ENCODE measurements at places on chromosomes 2 and 18.
A peak's percentile ranks its signal among the peaks of the same experiment; 100 is the strongest.

DNA sequence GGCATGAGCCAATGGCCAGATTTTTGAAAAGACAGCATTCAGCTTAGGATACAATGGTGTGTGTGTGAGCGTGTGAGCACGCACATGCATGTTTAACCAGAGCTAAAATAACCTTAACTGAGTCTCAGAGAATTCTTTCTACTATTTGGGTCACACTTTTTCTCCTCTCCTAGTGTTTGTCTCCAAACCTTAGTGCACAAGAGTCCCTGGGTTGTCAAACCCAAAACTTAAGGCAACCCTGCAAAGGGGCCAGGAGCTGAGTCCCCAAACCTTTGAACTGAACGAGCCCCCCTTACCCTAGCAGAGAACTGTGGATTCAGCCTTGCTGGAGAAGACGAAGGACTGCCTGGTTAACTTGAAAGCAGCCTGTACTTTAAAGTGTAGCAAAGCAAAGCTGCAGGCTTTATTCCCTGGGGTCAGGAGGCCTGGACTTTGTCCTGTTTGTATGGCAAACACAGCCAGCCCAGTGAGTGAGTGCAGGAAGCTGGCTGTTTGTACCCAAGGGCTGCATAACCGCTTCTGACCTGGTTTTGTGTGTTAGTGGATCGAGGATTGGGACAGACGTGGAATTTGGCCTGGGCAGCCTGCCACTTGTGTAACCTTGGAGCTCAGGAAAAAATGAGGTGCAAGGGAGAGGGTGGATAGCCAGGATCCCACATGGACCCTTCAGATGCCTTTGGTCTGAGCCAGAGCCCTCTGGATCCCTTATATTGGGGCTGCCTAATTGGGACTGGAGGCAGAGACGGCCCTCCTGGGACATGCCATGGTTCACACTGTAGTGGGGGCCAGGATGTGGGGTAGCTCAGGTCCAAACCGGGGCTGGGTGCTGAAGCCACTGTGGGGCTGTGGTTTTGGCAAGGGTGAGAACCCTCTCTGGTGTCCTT, 6.4 kb upstream of the PSMD1 start:
- no peak for DNase-seq

DNA sequence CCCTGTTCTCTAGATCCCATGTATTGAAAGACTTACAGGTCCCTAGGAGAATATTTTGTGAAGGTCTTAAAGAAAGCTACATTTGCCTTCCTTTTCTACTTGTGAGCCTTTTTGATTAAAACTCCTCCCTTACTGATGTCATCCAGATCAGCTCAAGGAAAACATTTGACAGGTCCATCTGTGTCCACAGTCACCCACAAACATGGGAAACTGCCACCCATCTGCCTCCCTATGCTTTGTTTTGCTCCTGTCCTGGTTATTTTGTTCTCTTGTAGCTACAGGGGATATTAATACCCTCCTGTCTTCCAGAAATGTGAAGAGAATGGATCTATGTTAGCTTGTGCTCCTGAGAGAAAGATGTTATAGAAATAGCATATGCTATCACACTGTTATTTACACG, 203.6 kb upstream of the GALNT5 start:
- DNase-seq = no peak

DNA sequence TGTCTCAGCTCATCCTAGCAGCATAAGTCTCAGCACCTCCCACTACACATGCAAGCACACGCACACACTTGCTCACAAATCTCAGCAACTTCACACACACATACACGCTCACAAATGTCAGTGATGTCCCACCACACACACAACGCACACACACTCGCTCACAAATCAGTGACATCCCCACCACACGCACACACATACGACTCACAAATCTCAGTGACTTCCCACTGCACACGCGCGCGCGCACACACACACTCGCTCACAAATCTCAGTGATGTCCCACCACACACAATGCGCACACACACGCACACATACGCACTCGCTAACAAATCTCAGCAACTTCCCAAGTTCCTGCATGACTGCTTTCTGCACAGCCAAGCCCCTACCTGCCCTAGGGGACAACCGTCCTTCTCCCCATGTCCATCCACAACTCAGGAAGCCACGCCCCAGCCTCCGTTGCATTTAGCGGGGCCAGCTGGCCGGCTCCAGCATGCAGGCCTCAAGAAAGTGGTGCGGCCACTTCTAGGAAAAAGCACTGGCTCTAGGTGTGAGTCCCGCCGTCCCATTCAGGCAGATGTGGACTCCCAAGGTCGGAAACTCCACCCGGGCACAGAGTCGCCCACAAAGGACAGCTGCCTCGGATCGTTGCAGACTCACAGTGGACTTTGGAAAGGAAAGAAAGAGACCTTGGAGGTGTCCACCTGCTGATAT, 180.1 kb upstream of the SALL3 start:
- DNase-seq = no peak

GRCh38 chr2:190679813-190680591, 31.1 kb downstream of the NAB1 start:
- peak; percentile 73 for DNase-seq

GRCh38 chr2:165827016-165827920, 33.2 kb upstream of the GALNT3 start:
- DNase-seq = no peak

DNA sequence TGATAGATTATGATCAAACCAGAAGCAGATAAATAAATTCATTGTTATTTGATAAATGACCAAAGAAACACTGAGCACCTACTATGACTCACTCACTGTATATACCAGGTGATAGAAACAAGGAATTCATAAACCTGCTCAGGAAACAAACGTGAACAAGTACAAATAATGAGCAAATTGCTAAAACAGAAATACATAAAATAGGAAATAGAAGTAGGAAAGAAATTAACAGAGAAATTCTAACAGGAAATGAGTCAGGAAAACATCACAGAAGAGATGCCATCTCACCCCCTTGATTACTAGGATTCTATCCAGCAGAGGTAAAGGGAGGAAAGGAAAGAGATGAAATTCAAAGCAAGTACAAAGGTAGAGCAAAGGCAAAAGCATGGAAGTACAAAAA, 31.3 kb downstream of the EXOC6B start:
- DNase-seq = no peak

GRCh38 chr2:60539140-60539539, 14.3 kb downstream of the BCL11A start:
- DNase-seq = no peak

DNA sequence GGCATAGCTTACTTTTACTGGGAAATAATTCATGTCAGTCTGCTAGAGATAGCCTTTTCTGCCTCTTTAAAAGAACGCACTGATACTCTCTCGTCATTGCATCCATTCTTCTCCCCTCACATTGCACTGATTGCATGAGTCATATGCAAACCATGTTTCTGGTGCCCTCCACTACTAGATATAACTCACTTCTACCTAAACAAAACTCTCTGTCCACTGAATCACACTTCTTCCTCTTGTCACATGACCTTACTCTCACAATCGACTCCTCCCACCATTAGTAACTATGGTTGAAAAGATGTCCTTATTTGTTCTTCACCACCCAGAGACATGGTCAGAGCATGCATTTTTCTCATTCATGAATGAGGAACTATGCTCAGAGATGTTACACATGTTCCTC, 158.0 kb downstream of the CSRNP3 start:
- DNase-seq = no peak

DNA sequence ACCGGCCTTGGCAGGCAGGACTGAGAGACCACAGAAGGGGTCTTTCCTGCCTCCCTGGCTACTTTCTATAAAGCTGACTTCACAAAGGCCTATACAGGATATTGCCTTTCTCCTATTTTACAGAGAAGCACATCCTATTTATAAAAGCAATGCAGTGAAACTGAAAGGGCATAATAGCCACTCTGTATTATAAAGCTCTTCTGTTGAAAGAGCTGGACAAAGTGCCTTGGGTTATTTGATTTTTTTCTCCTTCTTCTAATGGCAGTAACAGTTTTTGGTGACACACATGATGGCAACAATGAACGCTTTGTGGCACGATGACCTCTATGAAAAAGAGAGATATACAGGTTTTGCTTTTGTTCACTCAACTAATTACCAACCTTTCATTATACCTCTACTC, 281.1 kb downstream of the ZNF516 start:
- DNase-seq = no peak

DNA sequence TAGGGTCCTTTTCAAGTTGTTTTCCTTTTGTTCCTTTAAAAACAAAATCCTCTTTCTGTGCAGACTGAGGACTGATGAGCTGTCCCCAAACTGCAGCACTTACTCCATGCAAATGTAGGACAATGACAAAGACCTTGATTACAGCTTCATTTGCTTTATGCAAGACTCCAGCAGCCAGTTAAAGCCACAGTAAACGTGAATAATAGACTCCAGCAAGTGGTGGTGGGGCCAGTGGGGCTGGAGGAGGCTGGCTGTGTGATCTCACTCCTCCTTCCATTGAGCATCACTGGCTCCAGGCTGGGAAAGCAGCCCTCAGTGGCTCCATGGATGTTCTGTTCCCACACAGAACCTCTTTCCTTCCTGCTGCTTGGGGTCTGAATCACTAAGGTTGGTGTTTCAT, 306.0 kb upstream of the CELF4 start:
- DNase-seq = no peak

GRCh38 chr18:64966667-64967066, 784.1 kb upstream of the CDH7 start:
- DNase-seq = no peak

DNA sequence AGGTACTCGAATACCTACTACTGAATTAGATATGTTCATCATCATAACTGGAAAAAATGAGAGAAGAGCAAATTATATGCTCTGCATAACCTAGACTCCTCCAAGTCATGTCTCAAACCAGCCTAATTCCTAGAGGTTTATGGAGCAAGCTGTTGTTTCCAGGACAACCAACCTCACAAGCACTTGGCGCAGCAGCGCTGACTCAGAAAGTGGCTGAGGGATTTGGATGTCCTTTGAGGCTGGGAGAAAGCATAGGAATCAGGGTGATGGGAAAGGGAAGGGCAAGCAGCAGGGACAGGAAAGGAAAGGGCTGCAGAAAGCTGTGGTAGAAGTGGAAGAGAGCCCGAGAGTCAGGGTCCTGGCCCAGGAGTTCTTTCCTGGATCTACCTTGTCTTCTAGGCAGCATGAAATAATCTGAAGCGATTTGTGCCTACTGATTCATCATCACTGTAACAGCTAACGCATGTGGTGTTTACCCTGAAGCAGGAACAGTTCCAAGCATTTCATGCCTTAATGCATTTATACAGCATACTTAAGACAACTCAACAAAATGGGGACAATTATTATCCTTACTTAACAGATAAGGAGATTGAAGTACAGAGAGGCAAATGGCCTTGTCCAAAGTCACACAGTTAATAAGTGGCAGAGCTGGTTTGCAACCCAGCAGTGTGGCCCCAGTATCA, 3.7 kb downstream of the PLEK start:
- DNase-seq = no peak

DNA sequence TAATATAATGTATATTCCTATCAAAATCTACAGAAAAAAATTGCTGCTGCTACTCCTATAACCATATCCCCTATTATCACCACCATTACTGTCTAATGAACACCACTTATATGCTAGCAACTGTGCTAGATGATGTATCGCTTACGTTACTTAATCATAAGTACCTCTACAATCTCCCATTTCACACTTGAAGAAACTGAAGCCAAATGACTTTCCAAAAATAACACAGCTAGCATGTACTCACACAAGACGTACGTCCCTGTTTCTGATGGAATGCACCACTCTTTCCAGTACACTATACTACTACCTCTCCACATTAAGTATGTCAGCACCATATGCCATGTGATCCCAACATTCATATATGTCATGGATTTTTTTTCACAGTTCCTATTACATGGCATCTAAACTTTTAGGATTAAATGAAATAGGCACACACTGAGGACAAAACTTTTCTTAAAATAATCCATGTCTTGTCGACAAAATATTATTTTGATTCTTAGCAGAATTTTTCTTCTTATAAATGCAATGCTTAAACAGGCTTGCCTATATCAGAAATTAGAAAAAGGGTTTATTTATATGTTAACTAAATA, 112.8 kb downstream of the NBAS start:
- DNase-seq = no peak

GRCh38 chr2:17442334-17442733, 75.9 kb downstream of the RAD51AP2 start:
- DNase-seq = no peak

DNA sequence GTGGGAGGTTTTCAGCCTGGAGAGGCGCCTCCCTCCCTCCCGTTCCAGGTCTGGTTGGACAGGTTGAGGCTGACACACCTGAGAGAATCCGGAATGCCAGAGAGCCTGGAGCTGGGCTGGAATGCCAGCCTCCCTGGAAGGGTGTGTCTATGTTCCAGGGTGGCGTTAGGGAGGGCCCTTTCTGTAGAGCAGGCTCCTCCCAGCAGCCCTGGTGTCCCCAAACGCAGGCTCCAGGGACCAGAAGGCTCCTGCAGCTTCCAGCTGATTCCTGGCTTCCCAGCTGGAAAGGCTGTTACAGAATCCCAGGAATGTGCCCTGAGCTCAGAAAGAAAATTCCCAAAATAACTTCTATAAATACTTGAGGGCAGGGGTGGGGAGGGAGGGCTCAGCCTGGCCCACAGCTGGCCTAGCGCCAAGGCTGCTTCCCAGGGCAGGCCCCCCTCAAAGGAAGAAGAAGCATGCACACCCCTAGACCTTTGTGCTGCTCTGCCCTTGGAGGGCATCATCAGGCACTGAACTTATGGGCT, 85.4 kb downstream of the STPG4 start:
- no peak for DNase-seq

GRCh38 chr2:221109552-221109951, 462.6 kb downstream of the EPHA4 start:
- DNase-seq = no peak

GRCh38 chr2:33210626-33211025, 263.9 kb downstream of the LTBP1 start:
- no peak for DNase-seq

DNA sequence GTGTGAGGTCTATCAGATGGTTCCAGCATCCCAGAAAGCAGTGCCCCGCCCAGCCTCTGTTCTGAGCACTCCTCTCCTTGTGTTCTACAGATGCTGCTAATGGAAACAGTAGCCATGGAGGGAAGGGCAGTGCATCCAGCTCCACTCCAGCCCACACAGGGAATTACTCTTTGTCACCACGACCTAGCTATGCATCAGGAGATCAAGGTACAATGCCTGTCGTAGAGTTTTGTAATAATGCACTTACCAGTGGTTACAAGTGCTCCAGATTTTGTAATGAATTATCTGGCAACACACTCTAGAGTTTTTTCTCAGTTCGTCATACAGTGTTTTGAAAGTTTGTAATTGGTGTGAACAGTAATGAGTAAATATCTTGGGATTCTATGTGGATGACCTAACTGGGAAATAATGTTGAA, 161.1 kb downstream of the ESCO1 start:
- DNase-seq = no peak
